ENCODE measurements at places on chromosomes 1 and 21. TPM values are rescaled to one million over a fixed set of nuclear protein-coding genes. Genes with fewer than 3 reads are reported as not detected.

The ZBTB8OS gene
- 54.0 TPM for total RNA-seq

The MRPL39 gene
- 19.1 TPM for total RNA-seq

GRCh38 chr1:175400766-175401165 lies 208.2 kb upstream of the KIAA0040 start:
- H3K4me1 ChIP-seq = no peaks in the 10 kb centered on the region
- H3K27ac ChIP-seq = no peak overlapping the region
- no peaks in the 10 kb centered on the region for H3K36me3 ChIP-seq
- H3K4me3 ChIP-seq = no peak overlapping the region
- DNase-seq = no peak
- H3K27me3 ChIP-seq = peaks cover 5% of the 10 kb centered on the region

GRCh38 chr1:109241841-109242345 lies 7.4 kb upstream of the CELSR2 start:
- DNase-seq = no peak
- H3K4me3 ChIP-seq = no peak overlapping the region
- no peaks in the 10 kb centered on the region for H3K27me3 ChIP-seq

GRCh38 chr1:19618428-19618827 lies 25.7 kb upstream of the NBL1 start:
- no peak for DNase-seq
- H3K27ac ChIP-seq = no peak overlapping the region
- no peak overlapping the region for H3K4me3 ChIP-seq
- peaks cover 12% of the 10 kb centered on the region for H3K36me3 ChIP-seq
- no peaks in the 10 kb centered on the region for H3K4me1 ChIP-seq

The ELAVL4 gene
- total RNA-seq = not detected

The WNT2B gene
- 0.91 TPM for total RNA-seq

DNA sequence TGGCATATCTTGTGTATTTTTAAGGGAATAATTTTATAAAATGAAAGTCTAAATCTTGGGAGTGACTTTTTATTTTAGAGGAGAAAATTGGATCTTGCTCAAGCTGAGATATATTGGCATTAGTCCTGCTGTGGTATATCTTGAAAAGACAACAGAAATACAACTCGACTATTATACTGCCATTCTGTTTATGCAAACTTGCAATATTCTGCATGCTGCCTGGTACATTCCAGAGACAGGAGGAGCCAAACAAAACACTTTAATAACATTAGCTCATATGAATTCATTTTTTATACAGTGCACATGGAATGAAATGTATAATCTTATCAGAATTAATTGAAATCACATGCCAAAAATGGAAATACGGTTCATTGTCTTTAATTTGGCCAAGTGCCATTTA lies 176.0 kb upstream of the NRIP1 start:
- no peak for DNase-seq
- no peak overlapping the region for H3K4me3 ChIP-seq
- H3K4me1 ChIP-seq = no peaks in the 10 kb centered on the region
- H3K27me3 ChIP-seq = no peaks in the 10 kb centered on the region
- no peaks in the 10 kb centered on the region for H3K36me3 ChIP-seq

The TMEM240 gene
- 2.8 TPM for total RNA-seq

DNA sequence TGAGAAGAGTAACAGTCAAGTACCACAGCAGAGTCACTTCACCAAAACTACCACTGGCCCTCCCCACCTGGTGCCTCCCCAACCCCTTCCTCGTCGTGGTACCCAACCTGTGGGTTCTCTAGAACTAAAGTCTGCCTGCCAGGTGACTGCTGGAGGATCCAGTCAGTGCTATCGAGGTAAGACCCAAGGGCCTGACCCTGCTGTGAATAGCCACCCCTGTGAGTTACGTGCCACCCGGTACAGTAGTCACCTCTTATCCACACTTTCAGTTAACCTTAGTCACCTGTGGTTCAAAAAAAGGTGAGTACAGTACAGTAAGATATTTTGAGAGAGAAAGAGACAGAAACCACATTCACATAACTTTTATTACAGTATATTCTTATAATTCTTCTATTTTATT lies 16.5 kb downstream of the TTF2 start:
- H3K27me3 ChIP-seq = no peaks in the 10 kb centered on the region
- no peak overlapping the region for H3K27ac ChIP-seq
- no peak for DNase-seq
- peaks cover 48% of the 10 kb centered on the region for H3K36me3 ChIP-seq
- no peak overlapping the region for H3K4me3 ChIP-seq

The USP25 gene
- total RNA-seq = 73.5 TPM

GRCh38 chr1:70847013-70847412 lies 200.6 kb downstream of the PTGER3 start:
- H3K27ac ChIP-seq = no peak overlapping the region
- no peaks in the 10 kb centered on the region for H3K4me1 ChIP-seq
- DNase-seq = no peak

The OR2G6 gene
- total RNA-seq = not detected

- H3K27ac ChIP-seq = no peak overlapping the region
- no peaks in the 10 kb centered on the region for H3K36me3 ChIP-seq
- no peaks in the 10 kb centered on the region for H3K4me1 ChIP-seq
- DNase-seq = no peak
- H3K27me3 ChIP-seq = no peaks in the 10 kb centered on the region
Measured at GRCh38 chr1:245510144-245510543, 355.4 kb downstream of the KIF26B start.

- no peaks in the 10 kb centered on the region for H3K36me3 ChIP-seq
- no peaks in the 10 kb centered on the region for H3K4me1 ChIP-seq
- H3K27ac ChIP-seq = no peak overlapping the region
Measured at GRCh38 chr1:17675744-17676143, 79.4 kb upstream of the ACTL8 start.

The TMEM81 gene
- total RNA-seq = 8.9 TPM

DNA sequence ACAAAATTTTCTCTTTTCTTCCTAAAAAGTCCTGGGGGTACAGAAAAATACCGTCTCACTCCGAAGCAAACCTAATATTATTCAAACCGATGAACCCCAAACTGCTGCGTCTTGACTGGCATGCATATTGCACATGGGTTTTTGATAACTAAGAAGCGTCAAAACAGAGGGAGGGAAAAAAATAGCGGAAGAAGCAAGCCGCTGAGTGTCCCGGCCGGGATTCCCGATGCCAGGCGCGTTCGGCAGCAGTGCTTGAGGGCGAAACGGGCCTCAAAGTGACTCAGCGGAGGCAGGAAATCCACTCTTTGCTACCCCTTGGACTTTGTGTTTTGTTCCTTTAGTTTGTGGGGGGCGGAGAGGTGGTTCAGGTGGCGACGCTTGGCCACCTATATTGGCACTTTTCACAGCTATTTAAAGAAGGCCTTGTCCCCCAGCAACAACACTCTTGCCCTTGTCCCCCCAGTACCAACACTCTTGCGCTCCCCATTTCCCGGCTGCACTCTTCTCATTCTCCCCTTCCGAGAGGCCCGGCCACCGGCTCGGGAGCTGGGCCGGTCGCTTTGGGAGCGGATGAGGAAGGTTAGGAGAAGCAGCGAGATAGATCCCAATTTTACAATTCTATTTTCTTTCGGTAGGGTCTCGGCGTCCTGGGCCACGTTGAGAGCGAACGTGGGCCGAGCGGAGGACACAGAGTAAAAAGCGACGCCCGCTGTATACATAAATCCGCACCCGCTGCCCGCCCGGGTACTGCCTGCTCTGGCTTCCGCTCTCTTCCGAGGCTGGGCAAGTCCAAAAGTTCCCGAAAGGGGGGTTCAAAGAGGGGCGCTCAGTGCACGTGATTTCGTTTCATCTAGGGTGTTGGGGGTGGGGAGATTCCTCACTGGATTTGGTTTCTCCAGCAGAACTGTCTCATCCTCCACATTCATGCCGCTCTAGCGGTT lies 2.5 kb downstream of the LMX1A start:
- H3K4me1 ChIP-seq = no peaks in the 10 kb centered on the region
- no peaks in the 10 kb centered on the region for H3K36me3 ChIP-seq
- DNase-seq = no peak
- peaks cover 19% of the 10 kb centered on the region for H3K27me3 ChIP-seq
- no peak overlapping the region for H3K4me3 ChIP-seq

The LRRC38 gene
- not detected for total RNA-seq

The PAPPA2 gene
- not detected for total RNA-seq

GRCh38 chr1:204685236-204686006 lies at the start of gene LRRN2:
LRRN2 (minus strand) TSS chr1:204685738; CDS start chr1:204619992, 65,746 bp downstream.
- H3K27me3 ChIP-seq = peaks cover 12% of the 10 kb centered on the region
- no peaks in the 10 kb centered on the region for H3K4me1 ChIP-seq
- H3K36me3 ChIP-seq = no peaks in the 10 kb centered on the region
- DNase-seq = no peak
- H3K27ac ChIP-seq = no peak within 1 kb of the TSS
- no peak within 1 kb of the TSS for H3K4me3 ChIP-seq

DNA sequence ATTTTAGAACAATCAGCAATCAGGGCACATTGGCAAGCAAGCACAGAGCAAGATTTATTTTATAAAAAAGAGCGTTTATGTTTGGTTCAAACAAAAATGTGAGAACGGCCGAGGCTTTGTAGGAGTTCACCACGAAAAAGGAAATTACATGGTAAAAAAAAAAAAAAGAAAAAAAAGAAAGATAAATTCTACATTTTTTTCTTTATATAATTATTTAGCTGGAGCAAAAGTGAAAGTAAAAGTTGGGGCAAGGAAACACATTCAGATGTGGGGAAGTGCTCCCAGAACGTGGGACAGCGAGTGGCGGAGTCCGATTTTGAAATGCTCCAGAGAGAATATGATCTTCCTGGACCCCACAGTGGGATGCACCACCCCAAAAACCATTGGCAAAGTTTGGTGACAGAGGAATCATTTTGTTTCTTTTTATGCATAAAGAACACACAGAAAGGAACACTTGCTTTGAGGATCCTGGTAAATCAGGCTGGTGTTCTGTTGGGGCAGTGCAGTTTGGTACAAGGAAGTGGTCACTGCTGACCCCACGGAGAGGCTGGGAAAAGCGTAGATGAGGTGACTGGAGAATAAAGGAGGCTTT lies 16.3 kb upstream of the ATP5PO start:
- peaks cover 49% of the 10 kb centered on the region for H3K4me1 ChIP-seq
- no peak for DNase-seq
- H3K27me3 ChIP-seq = no peaks in the 10 kb centered on the region
- H3K27ac ChIP-seq = peak overlapping the region; percentile 88
- H3K36me3 ChIP-seq = no peaks in the 10 kb centered on the region
- peak overlapping the region; percentile 63 for H3K4me3 ChIP-seq

GRCh38 chr1:225766967-225767633 lies 10.5 kb upstream of the SRP9 start:
- no peaks in the 10 kb centered on the region for H3K27me3 ChIP-seq
- H3K36me3 ChIP-seq = no peaks in the 10 kb centered on the region
- H3K27ac ChIP-seq = no peak overlapping the region
- H3K4me3 ChIP-seq = no peak overlapping the region

- H3K4me1 ChIP-seq = no peaks in the 10 kb centered on the region
- H3K36me3 ChIP-seq = no peaks in the 10 kb centered on the region
- no peak for DNase-seq
- no peak overlapping the region for H3K27ac ChIP-seq
- no peaks in the 10 kb centered on the region for H3K27me3 ChIP-seq
- no peak overlapping the region for H3K4me3 ChIP-seq
Measured at GRCh38 chr21:24280596-24280995, 1326.7 kb downstream of the MRPL39 start.

GRCh38 chr1:236010443-236010842 lies 54.4 kb downstream of the NID1 start:
- H3K4me3 ChIP-seq = no peak overlapping the region
- no peaks in the 10 kb centered on the region for H3K36me3 ChIP-seq
- no peak overlapping the region for H3K27ac ChIP-seq
- DNase-seq = no peak

- H3K36me3 ChIP-seq = no peaks in the 10 kb centered on the region
- no peaks in the 10 kb centered on the region for H3K27me3 ChIP-seq
- H3K4me1 ChIP-seq = no peaks in the 10 kb centered on the region
Measured at GRCh38 chr21:33394260-33394659, 9.0 kb upstream of the IFNGR2 start.

DNA sequence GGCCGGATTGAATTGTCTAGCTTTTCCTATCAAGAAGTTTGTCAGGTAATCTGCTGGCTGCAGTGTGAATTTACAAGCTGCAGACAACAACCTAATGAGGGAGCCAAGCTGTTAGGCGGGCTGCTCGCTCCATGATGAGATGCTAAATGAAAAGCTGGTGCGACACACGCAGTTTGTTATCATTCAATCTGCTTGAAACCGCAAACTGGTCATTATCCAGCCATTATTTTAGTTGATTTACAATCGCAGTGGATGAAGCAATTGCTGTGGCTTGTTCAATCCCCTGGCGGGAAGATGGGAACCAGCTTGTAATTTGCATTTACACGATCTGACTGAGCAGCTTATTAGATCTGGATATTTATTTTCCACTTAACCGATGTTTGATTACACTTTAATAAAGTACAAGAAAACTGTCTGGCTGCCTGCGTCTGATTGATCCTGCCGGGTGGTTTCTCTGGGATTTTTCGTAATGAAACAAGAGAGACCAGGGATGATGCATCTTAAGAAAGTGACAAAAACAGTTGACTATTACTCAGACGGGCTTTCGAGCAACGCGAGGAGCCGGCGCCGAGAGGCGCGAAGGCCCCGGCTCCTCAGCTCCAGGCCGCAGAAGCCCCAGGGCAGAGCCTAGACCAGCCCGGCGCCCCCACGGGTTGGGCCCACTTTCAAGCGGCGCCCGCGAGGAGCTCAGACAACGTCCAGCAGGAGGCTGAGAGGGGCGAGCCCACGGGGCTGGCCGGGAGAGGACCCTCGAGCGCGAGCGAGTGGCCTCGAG lies 118.0 kb upstream of the BARHL2 start:
- H3K4me1 ChIP-seq = peaks cover 23% of the 10 kb centered on the region
- no peak overlapping the region for H3K27ac ChIP-seq
- H3K36me3 ChIP-seq = no peaks in the 10 kb centered on the region
- H3K27me3 ChIP-seq = peaks cover 87% of the 10 kb centered on the region
- no peak overlapping the region for H3K4me3 ChIP-seq

The LPAR3 gene
- 3.7 TPM for total RNA-seq

DNA sequence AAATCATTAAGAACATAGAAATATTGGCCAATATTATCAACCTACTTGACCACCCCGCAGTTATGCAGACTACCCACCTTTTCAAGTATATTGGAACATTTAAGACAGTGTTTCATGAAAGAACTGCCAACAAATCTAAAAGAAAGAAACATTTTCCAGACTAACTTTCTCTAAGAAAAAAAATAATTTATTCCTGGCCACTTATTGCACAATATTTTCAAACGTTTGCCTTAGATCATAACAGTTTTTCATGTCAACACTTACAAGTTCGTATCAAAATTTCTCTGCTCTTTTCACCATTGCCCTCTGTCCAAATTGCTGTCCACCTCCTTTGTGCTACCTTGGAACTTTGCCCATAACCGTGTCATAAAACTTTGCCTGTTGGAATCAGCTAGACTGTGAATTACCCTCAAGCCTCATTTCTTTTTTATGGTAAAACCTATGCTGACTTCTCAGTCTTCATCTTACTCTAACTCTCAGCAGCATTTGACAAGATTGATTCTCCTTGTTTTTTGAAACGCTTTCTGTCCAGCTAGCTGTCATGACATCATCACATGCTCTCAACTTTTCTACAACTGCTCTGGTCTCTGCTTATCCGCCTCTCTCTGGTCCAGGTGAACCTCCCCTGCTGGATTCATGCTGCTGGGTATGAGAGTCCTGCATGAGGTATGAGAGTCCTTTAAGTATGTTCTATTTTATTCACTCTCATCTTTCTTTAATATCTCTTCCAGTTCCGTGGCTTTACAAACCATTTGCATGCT lies 92.8 kb upstream of the CHRM3 start:
- no peaks in the 10 kb centered on the region for H3K27me3 ChIP-seq
- H3K4me3 ChIP-seq = no peak overlapping the region
- no peak for DNase-seq
- no peaks in the 10 kb centered on the region for H3K4me1 ChIP-seq
- H3K36me3 ChIP-seq = no peaks in the 10 kb centered on the region
- H3K27ac ChIP-seq = no peak overlapping the region

- H3K27me3 ChIP-seq = no peaks in the 10 kb centered on the region
- no peak overlapping the region for H3K27ac ChIP-seq
- DNase-seq = no peak
Measured at GRCh38 chr1:3235496-3235895, 166.5 kb downstream of the PRDM16 start.
